ENCODE measurements at places on chromosomes 1 and 21.
A peak's percentile ranks its signal among the peaks of the same experiment; 100 is the strongest.

GRCh38 chr1:59333626-59334277 is 36.9 kb downstream of the FGGY start:
- no peak for DNase-seq

- no peak for DNase-seq
Measured at GRCh38 chr1:14519976-14520375, 78.5 kb upstream of the KAZN start.

DNA sequence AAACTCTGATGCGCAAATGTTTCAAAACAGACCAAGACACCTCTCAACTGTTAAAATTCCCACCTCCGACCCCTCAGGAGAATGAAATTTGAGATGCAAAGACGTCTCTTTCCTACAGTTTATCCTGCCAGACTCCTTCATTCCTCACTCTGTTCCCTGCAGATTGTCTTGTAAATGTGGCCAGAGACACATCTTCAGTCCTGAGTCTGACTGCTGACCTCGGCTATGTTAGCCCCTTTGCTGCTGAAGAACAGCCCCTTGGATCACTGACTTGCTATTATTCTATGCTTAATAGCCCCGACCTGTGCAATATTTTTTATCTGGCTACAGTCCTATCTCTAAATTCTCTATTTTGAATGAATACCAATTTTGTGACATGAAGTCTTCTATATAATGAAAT is 16.6 kb upstream of the ESRRG start:
- no peak for DNase-seq

DNA sequence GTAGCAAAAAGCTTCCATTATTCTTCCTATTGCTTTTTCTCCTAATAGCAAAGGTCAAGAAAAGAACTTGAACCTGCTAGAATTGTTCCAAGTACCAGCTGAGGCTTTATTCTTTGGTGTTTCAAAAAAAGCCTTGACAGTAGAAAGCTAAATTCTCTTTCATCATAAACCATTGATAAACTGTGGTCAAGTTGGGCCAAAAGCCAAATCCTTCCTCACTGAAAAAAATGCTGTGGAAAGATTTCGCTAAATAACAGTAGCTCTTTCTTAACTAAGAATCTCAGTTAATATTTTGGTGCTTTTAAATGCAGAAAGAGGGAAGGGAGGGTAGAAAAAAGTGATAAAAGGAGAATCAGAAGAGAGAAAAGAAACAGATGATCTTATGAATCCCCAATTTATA is 14.0 kb upstream of the JAM2 start:
- DNase-seq, result no peak

- peak; percentile 79 for DNase-seq
Measured at GRCh38 chr1:30852026-30852425, 56.5 kb downstream of the SDC3 start.

- DNase-seq, result no peak
Measured at GRCh38 chr1:155715777-155716176, 26.9 kb downstream of the DAP3 start.

GRCh38 chr1:154725865-154726264 is 117.9 kb upstream of the ADAR start:
- DNase-seq, result no peak

- no peak for DNase-seq
Measured at GRCh38 chr1:192170196-192170984, 12.1 kb downstream of the RGS18 start.

GRCh38 chr1:155897746-155898145 is 13.4 kb downstream of the RIT1 start:
- no peak for DNase-seq

DNA sequence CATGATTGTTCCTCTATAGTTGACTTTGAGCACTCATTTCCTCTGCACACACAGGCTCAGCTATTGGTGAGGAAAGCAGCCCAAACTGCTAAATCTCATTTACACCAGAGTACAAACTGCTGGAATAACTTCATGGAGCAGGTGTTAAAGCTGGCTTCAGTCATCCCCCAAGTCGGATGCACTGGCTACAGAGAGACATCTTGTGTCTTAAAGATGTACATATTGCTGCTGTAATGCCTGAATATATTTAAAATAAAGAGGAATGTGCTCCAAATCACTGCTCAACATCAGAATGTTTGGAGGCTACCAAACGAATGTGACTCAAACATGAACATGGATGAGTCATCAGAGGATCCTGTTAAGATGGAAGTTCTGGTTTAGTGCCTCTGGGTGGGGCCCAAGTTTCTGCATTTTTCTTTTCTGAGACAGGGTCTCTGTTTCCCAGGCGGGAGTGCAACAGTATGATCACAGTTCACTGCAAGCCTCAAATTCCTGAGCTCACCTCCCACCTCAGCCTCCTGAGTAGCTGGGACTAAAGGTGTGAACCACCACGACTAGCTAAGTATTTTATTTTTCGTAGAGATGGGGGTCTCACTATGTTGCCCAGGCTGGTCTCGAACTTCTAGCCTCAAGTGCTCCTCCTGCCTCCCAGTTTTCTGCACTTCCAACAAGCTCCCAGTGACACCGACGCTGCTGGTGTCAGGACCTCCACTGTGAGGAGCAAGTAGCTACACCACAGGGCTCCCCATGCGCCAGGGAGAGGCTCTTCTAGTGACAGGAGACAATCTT is 79.0 kb upstream of the KRTAP19-8 start:
- DNase-seq, result no peak

GRCh38 chr1:187894349-187894748 is 1065.6 kb downstream of the PLA2G4A start:
- no peak for DNase-seq

- DNase-seq, result no peak
Measured at GRCh38 chr21:26759731-26760130, 85.5 kb downstream of the ADAMTS1 start.

Data from left ventricle myocardium superior (tissue), 1 donor.